ENCODE measurements at places on chromosomes 7 and 10.

DNA sequence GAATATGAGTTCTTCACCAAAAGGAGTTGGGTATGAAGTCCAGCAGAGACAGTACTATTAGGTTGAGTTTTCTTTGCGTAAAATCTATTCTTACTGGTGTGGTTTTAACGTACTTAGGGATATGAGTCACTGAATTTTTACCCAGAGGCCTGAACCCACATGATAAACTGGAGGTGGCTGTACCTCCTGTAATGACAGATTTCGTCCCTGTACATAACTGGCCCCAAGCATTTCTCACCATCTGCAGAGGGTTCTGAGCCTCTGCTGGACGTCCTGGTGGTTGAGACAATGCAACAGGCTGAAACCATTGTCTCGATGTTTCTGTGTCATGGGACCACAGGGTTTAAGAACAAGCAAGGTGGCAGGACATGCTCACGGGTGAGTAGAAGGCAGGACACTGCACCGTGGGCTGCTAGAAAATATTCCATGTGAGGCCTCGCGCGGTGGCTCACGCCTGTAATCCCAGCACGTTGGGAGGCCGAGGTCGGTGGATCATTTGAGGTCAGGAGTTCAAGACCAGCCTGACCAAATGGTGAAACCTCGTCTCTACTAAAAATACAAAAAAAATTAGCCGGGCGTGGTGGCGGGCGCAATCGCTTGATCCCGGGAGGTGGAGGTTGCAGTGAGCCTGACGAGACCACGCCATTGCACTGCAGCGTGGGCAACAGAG, 233.9 kb downstream of the DNAJB6 start:
- DNase-seq: no peak

- peak; percentile 1 for DNase-seq
These were observed 25.4 kb downstream of the CYP2C9 start for GRCh38 chr10:94963901-94964300.

- no peak for DNase-seq
These were observed 79.4 kb downstream of the VPS41 start for GRCh38 chr7:38829488-38830165.

DNA sequence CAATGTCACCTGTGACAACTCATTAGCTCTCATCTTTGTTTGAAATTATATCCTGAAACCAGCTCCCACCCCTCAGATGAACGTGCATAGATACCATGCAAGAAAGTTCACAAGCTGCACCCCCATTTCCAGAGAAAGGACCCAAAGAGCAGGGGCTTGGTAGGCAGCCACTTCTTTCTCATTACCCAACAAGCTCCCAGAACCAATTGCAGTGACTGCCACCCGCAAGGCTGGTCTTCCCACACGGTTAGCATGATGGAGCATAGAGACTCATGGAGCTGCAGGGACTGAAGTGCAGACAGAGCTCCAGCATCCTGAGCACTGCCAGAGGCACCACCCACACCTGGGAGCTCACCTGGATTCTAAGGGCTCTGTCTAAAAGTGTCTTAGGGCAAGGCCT, 28.5 kb downstream of the FRMPD2 start:
- no peak for DNase-seq

DNA sequence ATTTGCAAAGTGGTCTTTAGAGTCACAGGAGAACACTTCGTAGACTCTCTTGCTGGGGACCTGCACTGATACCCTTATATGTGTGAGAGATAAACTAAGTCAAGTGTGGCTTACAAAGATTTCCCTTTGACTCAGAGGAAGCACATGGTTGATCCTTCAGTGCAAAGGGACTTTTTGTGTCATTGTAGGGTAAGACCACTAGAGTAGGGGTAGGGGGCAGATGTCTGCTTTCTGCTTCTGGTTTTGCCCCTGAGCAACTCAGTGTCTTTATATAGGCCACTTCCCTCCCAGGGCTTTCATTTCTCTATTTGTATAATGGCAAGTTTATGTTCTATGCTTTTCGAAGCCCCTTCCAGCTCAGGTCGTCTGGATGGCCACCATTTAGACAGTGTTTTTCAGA, 281.7 kb downstream of the SORCS3 start:
- no peak for DNase-seq

GRCh38 chr7:106094780-106095179, 17.3 kb downstream of the SYPL1 start:
- no peak for DNase-seq

- no peak for DNase-seq
These were observed 1.0 kb downstream of the MMD2 start for GRCh38 chr7:4957847-4958476.

- DNase-seq: no peak
These were observed 3.4 kb upstream of the LFNG start for GRCh38 chr7:2516194-2516555.

GRCh38 chr7:150421831-150422230, 28.6 kb upstream of the GIMAP8 start:
- no peak for DNase-seq

- DNase-seq: no peak
These were observed 20.8 kb downstream of the ZDHHC16 start for GRCh38 chr10:97466755-97467154.

DNA sequence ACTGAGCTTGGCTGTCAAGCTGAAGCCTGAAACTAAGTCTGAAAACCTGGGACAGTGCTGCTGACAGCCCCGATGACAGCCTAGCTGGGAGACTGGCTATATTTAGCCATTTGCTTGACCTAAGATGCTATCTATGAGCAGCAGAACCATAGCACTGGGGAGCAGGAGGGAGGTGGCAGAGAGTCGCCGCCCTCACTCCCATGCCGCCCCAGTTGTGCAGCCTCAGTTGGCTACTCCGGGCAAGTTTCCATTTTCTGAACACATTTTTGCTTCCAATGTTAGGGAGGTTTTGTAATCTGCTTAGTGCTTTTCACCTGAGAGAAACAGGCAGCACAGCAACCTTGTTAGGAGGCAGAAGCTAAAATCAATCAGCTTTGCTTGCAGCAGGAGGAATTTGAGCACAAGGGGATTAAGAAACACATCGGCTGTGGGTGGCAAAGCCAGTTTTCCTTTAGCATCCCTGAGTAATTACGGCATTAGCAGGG, 20.4 kb upstream of the C10orf71 start:
- no peak for DNase-seq

DNA sequence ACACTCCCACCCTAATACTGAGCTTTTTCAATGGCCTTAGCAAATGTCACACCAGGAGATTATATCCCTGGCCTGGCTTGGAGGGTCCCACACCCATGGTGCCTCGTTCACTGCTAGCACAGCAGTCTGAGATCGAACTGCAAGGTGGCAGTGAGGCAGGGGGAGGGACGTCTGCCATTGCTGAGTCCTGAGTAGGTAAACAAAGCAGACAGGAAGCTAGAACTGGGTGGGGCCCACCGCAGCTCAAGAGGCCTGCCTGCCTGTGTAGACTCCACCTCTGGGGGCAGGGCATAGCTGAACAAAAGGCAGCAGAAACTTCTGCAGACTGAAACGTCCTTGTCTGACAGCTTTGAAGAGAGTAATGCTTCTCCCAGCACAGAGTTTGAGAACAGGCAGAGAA, 338.9 kb upstream of the MBL2 start:
- DNase-seq: no peak

GRCh38 chr7:157009778-157010587, 480 bp downstream of the MNX1 start:
- DNase-seq: no peak

GRCh38 chr7:76358011-76358480, 745 bp downstream of the YWHAG start:
- no peak for DNase-seq

- DNase-seq: no peak
These were observed 268.3 kb downstream of the ARHGAP12 start for GRCh38 chr10:31660300-31660699.

- DNase-seq: no peak
These were observed 120.6 kb downstream of the LRRC4 start for GRCh38 chr7:127910670-127911069.

DNA sequence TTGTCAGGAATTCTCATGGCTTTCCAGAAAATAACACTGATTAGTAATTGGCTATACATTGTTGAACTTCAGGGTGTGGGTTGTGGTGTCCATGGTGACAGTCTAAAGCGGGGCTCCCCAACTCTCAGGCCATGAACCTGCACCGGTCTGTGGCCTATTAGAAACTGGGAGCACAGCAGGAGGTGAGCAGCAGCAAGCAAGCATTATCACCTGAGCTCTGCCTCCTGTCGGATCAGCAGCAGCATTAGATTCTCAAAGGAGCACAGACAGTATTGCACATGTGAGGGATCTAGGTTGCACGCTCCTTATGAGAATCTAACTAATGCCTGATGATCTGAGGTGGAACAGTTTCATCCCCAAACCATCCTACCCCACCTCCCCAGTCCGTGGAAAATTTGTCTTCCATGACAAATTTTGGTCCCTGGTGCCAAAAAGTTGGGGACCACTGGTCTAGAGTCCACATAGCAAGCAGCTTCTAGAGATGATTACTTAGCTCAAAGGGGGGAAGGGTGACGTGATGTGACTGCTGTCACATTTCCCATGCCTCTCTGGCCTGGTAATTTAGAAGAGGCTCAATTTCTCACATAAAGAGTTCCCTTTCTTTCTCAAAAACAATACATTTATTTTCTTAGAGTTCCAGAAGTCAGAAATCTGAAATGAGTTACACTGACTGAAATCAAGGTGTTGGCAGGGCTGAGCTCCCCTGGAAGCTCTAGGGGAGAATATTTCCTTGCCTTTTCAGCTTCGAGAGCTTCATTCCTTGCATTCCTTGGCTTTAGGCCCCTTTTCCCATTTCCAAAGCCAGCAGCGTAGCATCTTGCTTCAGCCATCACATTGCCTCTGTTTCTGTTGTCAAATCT, 17.6 kb upstream of the FAM221A start:
- DNase-seq: no peak

- no peak for DNase-seq
These were observed 107.5 kb downstream of the POU6F2 start for GRCh38 chr7:39085189-39085588.

DNA sequence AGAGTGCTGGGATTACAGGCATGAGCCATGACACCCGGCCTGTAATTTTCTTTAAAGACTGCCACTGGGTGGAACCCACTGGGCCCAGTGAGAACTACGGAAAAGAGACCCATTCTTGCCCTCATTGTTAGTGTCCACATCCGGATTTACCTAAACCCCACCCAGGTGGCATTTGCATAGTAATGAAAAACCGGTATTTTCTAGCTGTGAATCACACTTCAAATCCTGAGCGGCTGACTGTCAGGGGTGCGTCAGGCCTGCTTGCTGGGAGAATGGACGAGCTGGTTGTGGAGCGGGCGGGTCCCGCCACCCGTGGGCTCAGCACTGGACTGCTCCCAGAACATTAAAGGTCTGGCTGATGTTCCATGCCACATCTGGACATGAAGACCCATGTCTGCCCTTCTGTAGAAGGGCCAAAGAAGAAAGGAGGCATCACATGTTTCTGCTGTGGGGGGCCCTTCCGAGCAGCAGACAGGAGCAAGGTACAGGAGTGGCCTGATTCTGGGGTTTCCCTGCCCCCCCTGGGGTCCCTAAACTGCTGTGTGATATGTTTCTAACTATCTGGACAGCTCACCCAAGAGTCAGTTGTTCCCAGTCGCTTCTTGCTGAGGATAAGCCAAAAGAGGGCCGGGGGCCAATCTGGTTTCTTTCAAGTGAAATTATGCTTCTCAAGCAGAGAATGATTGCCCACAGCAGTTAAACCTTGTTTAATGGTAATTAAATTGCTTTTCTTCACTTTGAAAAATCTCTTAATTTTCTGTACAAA, 46.4 kb downstream of the KIAA1217 start:
- DNase-seq: no peak

DNA sequence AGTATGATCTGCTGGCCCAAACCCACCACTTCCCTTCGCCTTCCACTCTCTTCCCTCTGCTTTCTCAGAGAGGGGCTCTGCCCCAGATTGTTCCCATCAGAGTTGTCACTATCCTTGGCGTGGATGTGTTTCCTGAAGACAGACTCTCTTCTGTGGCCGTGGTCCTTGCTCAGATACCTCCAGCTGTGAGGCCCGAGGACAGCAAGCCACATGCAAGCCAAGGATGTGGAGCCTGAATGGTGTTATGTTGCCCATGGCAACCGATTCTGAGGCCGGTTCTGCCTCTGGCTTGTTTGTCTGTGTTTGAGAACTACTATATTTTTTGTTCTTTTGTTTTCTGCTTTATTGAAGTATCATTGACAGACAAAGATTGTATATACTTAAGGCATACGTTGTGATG, 247.4 kb upstream of the PODXL start:
- no peak for DNase-seq
